NCI-H1930 (cell line): ENCODE measurements at places on chromosomes 1 and 21.

DNA sequence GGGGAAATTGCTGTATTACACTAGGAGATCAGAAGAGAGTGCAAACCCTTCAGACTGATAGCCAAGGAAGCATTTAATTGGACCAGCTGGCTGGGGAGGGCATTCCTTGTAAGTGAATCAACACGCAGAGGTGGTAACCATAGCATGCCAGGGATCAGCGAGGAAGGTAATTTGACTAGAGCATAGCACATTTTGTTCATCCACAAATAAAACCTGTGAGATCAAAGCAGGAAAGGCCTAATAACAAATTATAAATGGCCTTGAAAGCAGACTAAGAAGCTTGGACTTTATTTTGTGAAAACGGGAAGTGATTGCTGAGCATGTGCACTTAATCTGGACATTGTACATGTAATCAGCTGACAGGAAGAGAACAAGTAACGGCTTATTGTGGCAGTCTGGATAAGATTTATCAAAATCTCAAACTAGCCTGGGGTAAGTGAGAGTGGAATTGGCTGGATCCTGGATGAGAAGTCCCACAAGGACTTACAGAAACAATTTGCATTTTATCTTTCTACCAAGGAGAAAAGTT is 11.7 kb upstream of the CD55 start:
- DNase-seq, result no peak

DNA sequence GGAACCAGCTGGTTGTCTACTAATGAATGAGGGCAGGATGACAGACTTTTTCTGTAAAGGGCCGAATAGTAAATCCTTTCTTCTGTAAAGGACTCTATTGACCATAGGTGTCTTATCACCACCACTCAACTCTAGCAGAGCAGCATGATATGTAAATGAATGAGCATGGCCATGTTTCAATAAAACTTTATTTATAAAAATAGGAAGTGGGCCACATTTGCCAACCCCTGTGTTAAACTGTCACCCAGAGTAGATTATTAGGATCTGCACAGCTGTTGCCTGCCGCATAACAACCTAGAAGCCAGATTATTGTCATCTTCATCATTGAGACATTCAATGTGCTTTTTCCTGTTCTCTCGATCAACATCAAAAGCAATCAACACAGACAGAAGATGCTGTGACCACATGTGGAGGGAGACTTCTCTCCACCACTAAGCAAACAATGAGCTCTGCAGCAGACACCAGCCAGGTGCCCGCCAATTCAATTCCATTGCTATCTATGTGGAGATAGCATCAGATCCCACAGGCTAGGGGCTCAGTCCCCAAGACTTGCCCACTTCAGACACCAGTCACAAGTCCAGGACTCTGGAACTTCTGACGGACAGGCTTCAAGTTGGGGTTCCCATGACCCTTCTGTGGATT is 6.8 kb upstream of the EFHD2 start:
- DNase-seq, result no peak

DNA sequence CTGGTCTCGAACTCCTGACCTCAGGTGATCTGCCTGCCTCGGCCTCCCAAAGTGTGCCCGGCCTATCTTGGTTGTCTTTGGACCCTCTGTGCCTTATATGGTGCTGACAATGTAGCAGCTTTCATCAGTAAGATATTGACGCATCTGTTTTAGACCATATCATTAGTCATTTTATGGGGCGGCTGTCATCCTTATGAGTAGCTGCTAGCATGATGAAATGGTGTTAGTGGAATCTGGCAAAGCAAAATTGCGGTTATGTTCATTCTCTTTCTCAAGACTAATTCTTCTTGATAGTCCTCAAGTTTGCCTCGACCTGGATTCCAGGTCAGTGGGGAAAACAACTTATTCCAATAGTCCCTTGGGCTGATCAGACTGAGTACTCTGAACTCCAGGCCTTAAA is 199.9 kb downstream of the PRDM2 start:
- DNase-seq, result no peak

- no peak for DNase-seq
Measured at GRCh38 chr21:15751037-15751436, 21.3 kb downstream of the USP25 start.

DNA sequence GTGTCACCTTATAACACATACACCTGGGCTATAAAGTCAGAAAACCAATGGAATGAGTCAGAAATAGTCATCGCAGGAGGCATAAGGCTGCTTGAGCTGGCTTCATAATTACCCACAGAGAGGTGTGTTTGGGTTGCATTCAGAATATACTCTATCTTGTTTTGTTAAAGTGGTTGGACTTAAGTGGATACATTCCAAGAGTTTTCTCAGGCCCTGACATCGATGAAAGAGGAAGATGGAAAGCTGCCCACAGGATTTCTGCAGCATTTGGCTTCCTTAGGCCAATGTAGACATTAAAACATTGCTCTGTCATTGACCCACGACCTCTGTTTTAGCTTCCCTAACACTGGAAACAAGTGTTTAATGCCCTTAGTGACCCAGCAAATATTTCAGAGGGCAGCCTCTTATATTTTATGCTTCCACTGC is 18.6 kb upstream of the BCL10 start:
- DNase-seq, result no peak

DNA sequence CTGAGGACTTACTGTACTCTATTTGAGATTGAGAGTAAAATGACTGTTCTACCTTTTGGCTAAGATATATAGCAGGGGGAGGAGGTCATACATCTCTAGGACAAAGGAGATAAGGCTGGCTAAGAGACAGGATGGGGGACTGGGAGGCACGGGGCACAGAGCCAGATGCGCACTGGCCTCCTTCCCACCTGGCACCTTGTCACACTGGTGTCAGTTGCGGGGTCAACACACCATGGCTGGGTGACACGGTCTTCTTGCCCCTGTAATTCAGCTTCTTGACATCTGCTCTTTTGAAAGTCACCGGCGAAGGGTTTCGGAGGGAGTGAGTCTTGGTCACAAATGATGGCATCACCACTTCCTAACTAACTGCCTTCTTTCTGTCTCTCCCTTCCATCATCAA is 177.3 kb downstream of the ZSCAN20 start:
- DNase-seq, result no peak

DNA sequence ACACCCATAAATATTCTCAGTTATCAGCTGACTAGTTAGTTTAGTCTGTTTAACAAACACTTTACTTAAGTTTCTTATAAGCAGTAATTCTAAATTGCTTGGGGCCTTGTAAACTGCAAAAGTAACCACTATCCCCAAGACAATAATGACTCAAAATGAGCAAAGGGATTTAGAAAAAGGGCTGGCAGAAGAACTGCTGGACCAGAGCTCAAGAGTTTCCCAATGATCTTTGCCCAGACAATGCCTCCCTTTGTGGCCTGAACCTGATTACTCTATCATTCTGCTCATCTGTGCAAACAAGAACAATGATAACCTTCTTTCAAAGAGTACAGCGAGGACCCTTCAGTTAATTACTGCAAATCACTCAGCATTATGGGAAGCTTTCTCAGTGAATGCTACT is 123.5 kb downstream of the TIAM1 start:
- DNase-seq, result peak; percentile 76

DNA sequence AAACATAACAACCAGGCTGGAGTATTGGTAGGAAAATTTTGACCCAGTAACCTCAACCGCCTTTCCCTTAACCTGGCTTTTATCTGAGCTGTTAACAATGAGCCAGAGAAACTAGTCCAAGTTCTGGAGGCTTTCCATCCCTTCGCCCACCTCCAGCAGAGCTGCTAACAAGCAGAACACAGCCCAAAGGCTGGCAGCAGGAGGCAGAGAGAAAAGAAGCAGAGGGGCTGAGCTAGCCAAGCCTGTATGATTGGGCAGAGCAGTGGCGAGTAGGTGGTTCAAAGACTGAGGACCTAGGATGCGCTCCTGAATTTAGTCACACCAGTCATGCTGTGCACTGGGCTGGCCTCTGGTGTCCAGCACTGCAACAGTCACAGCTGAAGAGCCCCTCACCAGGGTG is 123.0 kb downstream of the TNR start:
- no peak for DNase-seq

GRCh38 chr1:171917331-171917730 is 76.0 kb downstream of the DNM3 start:
- DNase-seq, result no peak

DNA sequence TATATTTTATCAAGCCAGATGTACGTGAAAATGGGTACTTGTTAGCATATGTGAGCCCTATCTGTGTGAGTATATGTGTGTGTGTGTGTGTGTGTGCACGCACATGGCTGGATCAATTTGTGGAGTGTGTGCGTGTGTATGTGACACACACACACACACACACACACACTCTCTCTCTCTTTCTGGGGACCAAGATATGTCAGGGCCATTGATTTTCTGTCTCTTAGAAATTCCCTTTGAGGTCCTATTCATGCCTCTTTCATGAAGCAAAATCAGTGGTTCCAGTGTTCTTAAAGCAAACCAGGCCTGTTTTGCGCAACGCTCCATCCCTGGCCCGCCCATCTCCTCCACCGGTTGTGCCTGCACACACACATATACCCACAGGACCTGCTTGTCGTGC is 90.0 kb downstream of the EPHB2 start:
- no peak for DNase-seq

DNA sequence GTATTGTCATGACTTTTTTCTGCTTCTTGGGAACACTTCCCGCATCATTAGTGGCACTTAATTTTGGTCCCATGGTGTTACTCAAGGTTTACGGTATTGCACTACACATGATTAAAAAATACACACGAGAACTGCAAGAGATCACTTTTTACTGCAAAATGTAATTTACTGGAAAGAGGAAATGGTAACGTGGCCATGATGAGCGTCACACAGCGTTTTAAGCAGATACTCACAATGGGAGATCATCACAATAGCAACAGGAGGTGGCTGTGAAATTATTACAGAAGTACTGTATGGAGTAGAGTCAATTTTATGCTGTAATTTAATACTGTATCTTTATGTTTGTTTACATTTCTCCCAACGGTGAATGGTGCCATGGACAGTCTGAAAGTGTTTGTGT is 1510.3 kb downstream of the AMY1C start:
- DNase-seq, result no peak

GRCh38 chr21:35478161-35479064 is 429.3 kb upstream of the RUNX1 start:
- DNase-seq, result no peak

- DNase-seq, result peak; percentile 57
Measured at GRCh38 chr1:110207831-110208230, 2.3 kb upstream of the KCNC4 start.

GRCh38 chr1:47963568-47964358 is 33.4 kb downstream of the TRABD2B start:
- DNase-seq, result no peak

DNA sequence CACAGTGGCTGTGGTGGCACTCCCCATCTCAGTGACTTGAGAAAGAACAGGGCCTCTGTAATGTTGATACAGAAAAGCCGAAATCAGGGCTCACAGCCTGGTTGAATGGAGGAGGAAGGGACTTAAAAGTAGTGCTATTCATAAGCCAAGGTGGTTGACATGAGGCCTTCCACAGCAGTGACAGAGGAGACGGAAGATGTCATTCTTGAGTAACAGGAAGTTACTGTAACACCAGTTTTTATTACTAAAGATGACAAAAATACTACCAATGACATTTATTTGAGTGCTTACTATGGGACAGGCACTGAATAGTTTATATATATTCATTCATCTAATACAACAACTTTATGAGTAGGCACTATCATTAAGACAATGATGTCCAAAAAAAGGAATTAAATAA is 52.8 kb upstream of the GNG12 start:
- no peak for DNase-seq

DNA sequence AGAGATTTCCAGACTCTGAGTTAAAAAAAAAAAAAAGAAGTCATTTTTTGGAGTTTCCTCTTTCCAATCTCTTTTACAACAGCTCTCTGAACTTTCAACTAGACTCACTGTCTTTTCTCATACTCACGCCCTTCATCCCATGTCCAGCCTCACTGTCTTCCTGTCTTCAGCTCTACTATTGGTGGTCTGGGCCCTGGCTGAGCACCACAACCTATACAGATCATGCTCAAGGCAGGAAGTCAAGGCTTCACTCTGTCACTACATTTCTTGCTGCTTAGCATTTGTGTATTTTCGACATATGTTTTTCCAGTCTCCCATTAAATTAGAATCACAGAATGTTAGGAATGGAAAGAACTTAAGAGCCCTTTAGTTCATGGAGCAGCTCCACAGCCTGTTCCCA is 106.4 kb upstream of the PPP2R5A start:
- no peak for DNase-seq

- peak; percentile 66 for DNase-seq
Measured at GRCh38 chr1:24070821-24071393, 41.0 kb downstream of the MYOM3 start.

DNA sequence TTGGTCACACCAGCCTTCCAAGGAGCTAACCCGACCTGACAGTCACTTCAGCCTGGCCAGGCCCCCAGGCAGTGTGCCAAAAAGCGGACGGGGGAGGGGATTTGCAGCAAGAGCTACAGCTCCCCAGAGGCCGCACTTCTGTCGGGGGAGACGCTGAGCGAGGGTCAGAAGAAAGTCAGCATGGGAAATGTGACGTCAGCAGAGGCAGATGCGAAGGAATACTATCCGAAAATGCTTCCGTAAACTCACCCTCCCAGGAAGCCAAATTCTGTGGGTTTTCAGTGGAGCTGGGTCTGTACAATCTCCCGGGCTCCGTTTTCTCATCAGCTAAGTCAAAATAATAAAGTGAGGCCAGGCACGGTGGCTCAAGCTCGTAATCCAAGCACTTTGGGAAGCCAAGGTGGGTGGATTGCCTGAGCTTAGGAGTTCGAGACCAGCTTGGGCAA is 28.5 kb upstream of the ECE1 start:
- DNase-seq, result no peak

DNA sequence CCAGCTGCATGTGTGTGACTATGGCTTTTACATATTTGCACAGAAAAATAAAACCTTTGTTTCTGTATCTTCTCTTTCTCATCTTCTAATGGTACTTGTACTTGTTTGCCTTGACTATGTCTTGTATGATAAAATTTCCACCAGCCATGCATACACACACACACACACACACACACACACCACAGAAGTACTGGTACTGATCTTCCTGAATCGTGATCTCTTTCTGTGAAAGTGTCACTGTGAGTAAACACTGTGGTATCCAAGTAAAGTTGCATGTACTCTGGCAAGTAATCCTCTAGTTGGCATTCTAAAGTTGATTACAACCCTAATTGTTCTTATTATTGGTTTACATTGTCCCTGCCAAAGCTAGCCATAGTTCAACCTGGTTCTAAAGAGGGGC is 176.7 kb downstream of the CRB1 start:
- DNase-seq, result no peak
